ENCODE measurements at places on chromosomes 11 and 22.

DNA sequence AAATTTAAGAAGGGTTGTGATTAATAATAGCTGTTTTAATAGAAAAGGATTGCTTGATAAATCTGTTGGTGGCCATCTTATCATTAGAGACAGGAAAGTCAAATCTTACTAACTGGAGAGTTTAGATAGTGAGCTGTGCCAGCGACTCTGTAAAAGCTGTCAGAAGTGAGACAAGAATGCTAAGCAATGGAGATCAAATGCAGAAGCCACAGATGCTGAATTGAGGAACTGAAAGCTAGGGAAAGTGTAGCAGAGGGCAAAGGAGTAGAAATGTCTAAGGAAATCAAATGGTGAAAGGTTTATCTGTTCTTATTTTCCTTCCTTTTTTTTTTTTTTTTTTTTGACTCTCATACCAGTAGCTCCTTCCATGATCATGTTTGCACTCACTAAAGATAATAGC, 13.7 kb downstream of the MS4A13 start:
- DNase-seq: no peak

GRCh38 chr22:44359496-44360110, 46.9 kb upstream of the SHISAL1 start:
- DNase-seq: no peak

DNA sequence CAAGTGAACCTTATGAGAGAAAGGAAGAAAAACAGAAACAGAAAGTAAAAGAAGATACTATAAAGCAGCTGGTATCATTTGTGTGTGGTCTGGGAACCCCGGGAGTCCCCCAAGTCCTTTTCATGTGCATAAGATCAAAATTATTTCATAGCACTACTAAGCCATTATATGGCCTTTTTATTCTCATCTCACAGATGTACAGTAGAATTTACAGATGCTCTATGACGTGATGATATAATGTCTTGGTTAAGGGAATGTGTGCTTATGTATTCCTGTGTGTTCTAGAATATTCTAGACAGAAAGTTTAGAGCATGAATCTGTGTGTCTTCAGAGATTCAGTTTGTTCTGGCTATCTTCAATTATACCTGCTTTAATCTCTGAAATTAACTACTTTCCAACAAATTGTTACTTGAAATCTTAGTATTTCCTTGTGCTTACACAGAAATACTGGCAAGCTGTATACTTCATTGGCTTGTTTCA, 8.6 kb upstream of the TPP1 start:
- no peak for DNase-seq

DNA sequence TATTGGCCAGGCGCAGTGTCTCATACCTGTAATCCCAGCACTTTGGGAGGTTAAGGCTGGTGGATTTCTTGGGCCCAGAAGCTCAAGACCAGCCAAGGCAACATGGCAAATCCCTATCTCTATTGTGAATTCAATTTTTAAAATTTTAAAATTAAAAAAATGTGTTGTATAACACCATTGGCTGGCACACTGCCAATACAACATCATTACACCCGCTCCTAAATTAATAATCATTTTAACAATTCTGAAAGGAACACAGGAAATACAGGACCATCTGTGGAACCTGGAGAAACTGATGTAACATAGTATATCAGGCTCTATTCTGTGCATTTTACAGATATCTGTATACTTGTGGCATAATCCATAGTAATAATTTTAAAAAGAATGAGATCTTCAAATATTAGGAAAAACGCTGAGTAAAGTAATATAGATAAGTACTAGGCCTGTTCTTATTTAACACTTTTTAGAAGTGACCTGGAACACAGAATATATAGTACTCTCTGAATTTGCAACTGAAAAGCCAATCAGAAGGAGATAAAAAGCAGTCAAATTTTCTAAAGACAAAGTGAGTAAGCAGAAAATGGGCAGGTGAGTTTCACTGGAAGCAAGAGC, 124.3 kb downstream of the APOL5 start:
- no peak for DNase-seq

DNA sequence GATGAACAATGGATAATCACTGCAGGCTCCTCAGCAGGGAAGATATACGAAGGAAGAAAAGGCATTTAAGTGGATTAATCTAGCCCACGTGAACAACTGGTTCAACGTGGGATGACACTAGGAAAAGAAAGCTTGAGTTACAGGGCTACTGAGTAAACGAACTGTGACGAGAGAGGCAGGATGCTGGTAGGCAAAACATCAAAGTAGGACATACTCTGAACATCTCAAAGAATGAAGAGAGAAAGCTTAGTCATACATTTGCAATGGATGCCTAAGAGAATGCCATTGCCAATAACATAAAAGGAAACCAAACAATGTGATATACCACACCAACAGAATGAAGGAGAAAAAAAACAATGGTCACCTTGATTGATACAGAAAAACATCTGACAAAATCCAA, 12.9 kb downstream of the USP28 start:
- DNase-seq: no peak

- DNase-seq: no peak
These were observed 26.2 kb downstream of the TBC1D22A start for GRCh38 chr22:46788441-46789172.

DNA sequence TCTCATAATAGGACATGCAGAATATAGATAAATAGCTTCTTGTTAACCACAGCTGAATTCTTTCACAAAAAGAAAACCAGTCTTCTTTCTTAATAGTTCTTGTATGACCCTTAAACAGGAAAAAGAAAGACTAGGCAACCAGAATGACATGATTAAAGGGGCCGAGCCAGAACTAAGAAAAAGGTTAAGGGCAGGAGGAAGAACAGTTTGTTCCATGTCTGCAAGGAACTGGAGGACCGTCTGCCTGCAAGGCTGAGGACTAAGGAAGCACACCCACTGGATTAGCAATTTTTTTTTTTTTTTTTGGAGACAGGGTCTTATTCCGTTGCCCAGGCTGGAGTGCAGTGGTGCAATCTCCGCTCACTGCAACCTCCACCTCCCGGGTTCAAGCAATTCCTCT, 26.0 kb upstream of the TMPRSS5 start:
- no peak for DNase-seq

DNA sequence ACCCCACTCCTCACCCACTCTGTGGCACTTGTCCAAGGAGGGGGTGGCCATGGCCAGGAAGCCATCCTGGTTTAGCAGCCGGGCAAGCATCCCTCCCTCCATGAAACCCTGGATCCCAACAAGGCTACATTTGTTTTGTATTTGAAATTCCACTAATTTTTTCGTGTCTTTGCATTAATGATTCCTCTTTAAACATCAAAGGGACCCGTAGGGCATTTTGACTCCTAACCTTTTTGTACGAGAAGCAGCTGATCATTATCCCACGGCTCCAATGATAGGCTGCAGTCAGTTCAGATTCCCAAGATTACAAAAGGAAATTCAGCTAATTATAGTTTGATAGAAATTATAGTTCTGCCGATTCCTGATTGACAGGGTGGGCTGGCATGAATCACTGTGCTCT, 10.7 kb downstream of the MYEOV start:
- no peak for DNase-seq

DNA sequence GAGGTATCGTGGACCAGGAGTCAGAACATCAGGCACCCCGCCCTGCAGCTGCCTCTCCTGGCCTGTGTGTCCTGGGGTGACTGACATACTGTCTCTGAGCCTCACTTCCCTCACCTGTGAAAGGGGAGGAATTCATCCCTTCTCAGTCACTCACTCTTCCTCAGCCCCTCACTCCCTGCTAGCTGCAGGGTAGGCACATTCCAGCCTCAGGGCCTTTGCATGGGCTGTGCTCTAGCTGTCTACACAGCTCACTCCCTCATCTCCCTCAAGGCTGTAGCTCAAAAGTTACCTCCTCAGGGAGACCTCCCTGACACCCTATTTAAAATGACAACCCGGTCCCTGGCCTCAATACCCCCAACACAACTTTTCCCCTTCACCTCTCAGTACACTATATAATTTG, 2.5 kb downstream of the TP53I11 start:
- no peak for DNase-seq

GRCh38 chr11:2990617-2991451, 1.3 kb downstream of the NAP1L4 start:
- DNase-seq: no peak

- DNase-seq: no peak
These were observed 15.4 kb upstream of the IFITM3 start for GRCh38 chr11:335779-336658.

GRCh38 chr11:133969112-133969511, 12.3 kb upstream of the IGSF9B start:
- DNase-seq: no peak

DNA sequence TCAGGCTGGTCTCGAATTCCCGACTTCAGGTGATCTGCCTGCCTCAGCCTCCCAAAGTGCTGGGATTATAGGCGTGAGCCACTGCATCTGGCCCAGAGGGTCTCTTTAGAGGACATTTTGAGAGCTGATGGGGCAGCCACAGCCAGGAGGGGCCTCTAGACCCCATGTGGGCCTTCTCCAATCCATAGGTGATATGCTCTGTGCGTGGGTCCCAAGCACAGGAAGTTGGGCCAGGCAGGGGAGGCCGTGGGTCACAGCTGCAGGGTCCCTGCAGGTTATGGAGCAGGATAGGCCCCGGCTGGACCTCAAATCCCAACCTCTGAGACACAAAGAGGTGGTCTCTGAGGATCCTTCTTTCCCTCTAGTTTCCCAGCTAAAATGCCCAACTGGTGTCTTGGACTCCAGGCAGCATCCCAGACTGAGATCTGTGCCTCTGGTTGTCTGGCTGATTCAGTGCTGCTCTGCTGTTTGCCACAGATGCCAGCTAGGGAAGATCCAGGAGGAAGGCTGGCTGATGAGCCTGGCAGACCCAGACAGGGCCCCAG, 1.5 kb downstream of the LRRC75B start:
- no peak for DNase-seq

DNA sequence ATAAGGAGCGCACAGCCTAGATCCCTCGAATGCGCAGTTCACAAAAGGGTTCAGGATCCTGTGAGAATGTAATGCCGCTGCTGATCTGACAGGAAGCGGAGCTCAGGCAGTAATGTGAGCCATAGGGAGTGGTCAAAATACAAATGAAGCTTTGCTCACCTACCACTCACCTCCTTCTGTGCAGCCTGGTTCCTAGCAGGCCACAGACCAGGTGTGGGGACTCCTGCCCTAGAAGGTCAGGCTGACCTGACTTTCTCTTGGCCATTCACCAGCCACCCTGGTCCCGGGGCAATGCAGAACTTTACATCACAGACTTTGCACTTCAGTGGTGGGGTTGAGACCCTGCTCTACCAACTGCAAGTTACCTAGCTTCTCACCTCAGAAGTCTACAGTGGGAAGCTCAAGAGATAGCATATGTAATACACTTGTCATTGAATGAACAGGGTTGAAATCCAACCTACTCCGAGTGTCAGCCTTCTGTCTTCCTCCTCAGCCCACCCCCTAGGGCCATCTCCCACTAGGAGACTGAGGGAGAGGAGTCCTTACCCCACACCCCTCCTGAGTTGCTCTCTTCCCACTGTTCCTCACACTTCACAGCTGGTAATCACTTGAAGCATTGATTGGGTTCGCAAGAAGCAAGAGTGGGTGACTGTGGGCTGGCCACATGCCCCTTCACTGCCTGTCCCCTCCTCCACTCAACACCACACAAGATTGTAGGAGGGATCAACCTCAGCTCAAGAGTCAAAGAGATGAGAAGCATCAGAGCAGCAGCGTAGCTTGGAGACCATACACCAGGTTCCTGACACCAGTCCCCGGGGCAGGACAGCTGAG, 2.0 kb upstream of the KCNJ1 start:
- no peak for DNase-seq

DNA sequence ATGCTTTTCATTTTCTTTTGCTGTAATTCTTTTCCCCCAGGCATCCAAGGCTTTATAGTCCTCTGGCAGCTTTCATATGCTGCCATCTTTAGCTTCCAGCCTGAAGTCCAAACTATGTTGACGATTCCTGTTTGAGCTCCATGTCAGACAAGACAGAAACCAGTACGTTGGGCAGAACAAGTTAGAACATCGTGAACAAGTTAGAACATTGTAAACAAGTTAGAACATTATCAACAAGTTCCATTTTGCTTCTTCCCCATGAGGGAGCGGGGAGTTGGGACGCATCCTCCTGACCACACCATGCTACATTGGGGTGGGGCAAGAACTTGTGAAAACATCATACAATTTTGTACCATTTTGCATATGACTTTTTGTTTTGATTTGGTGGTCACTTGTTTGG, 23.9 kb downstream of the GLB1L2 start:
- DNase-seq: no peak

- no peak for DNase-seq
These were observed 471.1 kb upstream of the ANO3 start for GRCh38 chr11:25860677-25861450.

DNA sequence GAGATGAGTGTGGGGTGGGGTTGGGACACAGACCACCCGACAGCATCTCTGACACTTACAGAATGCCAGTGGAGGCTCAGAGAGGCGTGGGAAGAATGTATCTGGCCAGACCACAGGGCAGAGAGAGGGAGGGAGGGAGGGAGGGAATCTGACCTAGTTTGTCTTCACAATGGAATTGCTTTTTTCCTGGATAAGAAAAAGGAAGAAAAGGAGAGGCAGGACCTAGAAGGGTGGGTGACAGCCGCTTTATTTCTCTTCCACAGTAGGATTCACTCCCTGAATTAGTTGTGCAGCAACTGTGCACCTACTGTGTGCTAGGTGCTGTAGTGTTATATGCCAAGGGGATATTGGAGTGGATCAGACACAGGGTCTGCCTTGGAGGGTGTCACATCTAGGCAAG, 3.7 kb downstream of the KCNK4 start:
- DNase-seq: no peak

DNA sequence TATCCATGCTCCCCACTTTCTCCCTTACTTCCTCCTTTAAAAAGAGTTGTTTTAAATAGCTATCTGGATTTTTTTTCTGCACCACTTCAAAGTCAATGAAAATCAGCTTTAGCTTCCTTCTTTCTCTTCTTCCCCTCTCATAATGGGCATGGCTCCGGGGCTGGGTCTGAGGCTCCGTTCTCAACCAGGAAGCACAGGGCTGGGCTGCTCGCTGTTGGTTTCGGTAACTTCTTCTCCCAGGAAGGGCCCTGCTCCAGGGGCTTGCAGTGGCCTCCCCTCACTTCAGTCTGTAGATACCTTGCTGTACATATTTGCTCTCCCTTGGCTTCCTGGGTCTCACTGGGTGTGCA, 23.8 kb downstream of the MICAL2 start:
- no peak for DNase-seq

GRCh38 chr11:8354622-8355415, 91.1 kb upstream of the LMO1 start:
- no peak for DNase-seq

GRCh38 chr11:9834291-9834690, 170.4 kb downstream of the SWAP70 start:
- no peak for DNase-seq

Measured in stimulated activated CD4-positive, alpha-beta T cell treated with anti-CD3 and anti-CD28 coated beads, Interleukin-12 subunit alpha, Interleukin-12 subunit beta, amount 100 ng/mL, for 24 hours (primary cell).